ENCODE measurements at places on chromosomes 1 and 21. TPM values are rescaled to one million over a fixed set of nuclear protein-coding genes. Genes with fewer than 3 reads are reported as not detected.

- peak; percentile 64 for DNase-seq
Observed at GRCh38 chr1:44423591-44424537, 18.8 kb downstream of the RNF220 start.

GRCh38 chr1:220787069-220787619, 431 bp downstream of the MTARC1 start:
- DNase-seq, result peak; percentile 86

- DNase-seq, result no peak
Observed at GRCh38 chr21:31493350-31493880, 149.4 kb upstream of the TIAM1 start.

- DNase-seq, result no peak
Observed at GRCh38 chr1:74579425-74579824, 67.0 kb upstream of the LRRC53 start.

- no peak for DNase-seq
Observed at GRCh38 chr1:207309745-207310273, 11.7 kb upstream of the CD55 start.

The A3GALT2 gene
- not detected for total RNA-seq

The TTC24 gene
- total RNA-seq, result not detected

DNA sequence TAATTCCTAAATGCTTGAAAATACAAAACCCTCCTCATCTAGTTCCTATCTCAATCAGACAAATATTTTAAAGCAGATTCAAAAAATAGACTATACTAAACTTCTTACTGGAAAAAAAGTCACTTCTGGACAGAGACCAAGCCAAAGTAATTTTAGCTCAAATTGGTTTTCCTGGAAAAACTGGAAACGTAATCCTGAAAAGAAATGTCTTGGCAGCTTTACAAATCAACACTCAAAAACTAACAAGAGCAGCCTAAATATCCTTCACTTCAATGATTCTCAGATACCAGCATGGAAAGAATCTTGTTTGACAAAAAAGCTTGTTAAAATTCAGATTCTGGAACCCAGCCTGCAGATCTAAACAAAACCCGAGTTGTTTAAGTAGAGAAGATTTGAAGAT, 9.1 kb upstream of the GPR88 start:
- DNase-seq, result no peak

DNA sequence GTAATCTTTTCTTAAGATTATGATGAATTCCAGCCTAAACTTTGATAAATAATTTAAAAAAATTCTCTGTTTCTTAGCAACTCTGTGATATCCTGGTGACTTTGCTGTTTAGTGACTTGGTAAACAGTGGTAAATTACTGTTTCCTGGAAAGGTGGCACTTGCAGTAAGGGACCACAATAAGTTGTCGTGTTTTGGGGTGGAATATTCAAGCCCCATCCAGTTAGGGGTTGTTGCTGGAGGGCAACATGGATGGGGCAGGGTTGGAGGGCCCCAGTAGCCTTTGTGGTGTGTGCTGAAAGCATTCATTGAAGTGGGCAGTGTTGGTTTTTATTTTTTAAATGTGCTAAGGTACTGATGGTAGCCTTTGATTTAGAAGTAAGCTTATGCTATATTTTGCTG, 30.3 kb downstream of the PRDM2 start:
- DNase-seq, result no peak

- no peak for DNase-seq
Observed at GRCh38 chr1:240099329-240099728, 7.6 kb downstream of the FMN2 start.

DNA sequence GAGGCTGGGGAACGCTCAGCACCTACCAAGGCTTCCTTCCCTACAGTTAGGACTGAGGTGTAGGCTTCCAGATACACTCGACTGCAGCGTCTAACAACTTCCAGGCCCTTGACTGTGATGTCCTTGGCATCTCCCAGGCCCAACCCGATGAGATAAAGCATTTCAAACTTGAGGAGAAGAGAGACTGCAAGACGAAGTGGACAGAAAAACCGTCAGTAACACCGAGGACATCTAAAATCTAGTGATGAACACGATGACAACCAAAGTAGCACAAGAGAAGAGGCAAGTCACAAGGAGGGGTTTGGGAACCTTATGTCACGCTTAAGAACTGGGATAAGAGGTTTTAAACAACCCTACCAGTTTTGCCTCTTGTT, 314 bp downstream of the DPH5 start:
- DNase-seq, result peak; percentile 30

The TCHH gene
- not detected for total RNA-seq

- no peak for DNase-seq
Observed at GRCh38 chr1:107142140-107142542, 1.3 kb downstream of the NTNG1 start.

The GPR153 gene
- 19.6 TPM for total RNA-seq

The ANXA9 gene
- total RNA-seq, result 0.40 TPM

DNA sequence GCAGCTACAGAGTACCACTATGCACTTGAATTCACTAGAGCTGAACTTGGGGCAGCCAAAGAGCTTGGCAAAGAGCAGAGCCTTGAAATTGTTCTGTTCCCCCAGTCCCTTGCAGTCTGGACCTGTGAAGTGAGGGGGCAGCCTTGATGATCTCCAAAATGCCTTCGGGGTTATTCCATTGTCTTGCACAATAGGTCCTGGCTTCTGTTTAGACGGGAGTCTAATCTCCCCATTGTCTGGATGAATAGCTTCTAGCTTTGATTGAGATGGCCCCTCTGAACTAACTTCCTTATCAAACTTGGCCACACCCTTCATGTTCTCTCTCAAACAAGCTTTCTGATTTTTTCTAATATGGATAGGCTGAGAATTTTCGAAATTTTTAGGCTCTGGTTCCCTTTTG, 72.6 kb downstream of the PGM1 start:
- no peak for DNase-seq

DNA sequence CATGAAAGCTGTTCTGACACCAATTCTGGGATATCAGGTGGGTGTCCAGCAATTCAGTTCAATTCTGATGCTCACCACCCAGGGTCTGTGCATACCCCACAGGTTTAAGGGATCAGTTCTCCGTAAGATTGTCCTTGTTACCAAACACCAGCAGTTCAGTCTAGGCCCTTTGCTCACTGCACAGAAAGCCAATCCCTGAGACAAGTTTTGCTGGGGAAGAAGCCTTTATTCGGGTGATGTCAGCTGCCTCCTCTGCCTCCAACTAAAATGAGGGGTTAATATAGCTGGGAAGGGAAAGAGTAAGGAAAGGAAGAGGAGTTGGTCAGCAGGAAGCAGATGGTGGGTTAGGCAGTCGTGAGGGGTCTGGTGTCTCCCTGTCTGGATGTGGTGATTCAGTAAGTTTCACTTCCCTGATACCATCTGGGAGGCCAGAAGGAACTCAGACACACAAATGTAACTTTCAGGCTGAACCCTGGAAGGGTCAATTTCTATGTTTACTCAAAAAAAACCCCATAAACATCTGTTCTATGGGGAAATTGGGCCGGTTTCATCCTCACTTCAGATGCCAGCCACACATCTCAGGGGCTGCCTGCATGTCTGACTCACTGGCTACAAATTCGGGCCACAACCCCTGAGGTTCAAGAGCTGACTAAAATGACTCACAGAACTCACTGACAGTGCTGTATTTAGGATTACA, 83.3 kb upstream of the PGBD5 start:
- no peak for DNase-seq
